ENCODE measurements at places on chromosomes 12 and 14.

DNA sequence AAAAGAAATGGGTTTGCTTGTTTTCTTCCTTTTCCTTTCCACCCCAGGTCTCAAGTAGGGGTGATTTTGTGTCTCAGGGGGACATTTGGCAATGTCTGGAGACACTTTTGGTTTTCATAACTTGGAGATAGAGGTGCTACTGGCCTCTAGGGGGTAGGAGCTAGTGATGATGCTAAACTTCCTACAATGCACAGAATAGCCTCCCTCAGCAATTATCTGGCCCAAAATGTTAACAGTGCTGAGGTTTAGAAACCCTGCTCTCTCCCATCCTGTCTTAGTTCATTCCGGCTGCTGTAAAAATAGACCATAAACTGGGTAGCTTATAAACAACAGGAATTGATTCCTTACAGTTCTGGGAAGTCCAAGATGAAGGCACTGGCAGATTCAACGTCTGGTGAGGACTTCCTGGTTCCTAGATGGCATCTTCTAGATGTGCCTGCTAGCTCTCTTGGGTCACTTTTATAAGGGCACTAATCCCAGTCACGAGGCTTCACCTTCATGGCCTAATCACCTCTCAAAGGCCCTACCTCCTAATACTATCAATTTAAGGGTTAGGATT lies 7.4 kb upstream of the GAS2L3 start:
- no peak for DNase-seq

- DNase-seq = peak; percentile 76
Measured at GRCh38 chr12:80412343-80412953, 31.6 kb upstream of the PTPRQ start.

GRCh38 chr12:12191008-12191407 lies 75.8 kb downstream of the LRP6 start:
- no peak for DNase-seq

DNA sequence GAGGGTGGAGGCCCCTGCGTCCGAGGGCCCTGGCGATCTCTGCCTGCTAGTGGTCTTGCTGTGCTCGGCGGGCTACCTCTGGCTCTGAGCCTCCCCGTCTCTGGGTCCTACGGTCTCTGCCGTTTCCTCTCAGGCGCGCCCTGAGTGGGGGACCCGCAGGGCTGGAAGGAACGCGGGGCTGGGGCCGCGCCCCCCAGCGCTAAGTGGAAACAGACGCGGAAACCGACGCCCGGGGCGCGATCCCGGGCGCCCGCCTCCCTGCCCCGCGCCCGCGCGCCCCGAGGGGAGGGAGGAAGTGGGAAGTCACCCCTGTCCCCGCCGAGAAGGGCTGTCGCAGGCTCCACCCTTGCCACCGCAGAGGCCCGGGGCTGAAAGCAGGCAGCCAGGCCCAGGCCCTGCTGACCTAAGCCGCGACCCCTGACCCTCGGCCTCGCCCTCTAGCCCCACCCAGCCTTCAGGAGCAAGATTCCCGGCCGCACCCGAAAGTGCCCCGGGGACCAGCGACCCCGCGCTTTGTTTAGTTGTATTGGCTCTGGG lies 831 bp downstream of the CRIP1 start:
- no peak for DNase-seq

DNA sequence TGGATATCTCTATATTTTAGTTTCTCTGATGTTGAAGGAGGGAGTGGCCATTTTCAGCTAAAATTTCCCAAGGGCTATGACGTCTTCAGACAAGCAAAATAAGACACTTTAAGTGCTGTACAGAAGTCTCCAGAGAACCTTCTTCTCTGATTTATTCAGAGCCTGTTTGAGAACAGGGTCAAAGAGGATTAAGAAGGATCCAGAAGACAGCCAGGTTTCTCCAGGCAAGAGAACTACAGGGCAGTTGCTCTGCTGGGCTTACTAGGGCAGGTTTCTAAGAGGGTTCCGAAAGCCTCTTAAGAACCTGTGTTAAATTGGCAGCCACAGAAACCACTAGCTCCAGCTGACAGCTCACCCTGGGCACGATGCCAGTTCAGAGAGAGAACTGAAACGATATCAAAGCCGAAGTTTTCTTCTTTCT lies 1.2 kb downstream of the MGP start:
- DNase-seq = peak; percentile 89

DNA sequence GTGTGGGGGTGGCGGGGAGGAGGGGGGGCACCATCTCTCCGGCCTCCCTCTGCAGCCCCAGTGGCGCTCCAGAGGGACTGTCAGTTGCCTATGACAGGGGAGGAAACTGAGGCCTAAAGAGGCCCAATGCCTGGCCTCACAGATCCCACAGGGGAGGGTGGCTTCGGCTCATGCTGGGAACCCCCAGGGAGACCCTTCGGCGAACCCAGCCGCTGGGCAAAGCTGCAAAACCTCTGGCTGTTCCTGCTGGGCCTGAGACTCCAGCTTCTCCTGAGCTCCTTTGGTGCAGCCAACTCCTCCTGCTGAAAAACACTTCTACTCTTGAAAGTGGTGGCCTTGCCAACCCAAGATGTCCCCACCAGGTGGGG lies 170.1 kb upstream of the RTL1 start:
- DNase-seq = no peak

- no peak for DNase-seq
Measured at GRCh38 chr12:94208622-94208966, 60.2 kb downstream of the PLXNC1 start.

- peak; percentile 36 for DNase-seq
Measured at GRCh38 chr12:29710104-29710503, 73.6 kb downstream of the TMTC1 start.

- DNase-seq = peak; percentile 53
Measured at GRCh38 chr12:105279460-105280056, 43.6 kb upstream of the APPL2 start.

GRCh38 chr12:93612776-93613175 lies 40.3 kb downstream of the SOCS2 start:
- no peak for DNase-seq

DNA sequence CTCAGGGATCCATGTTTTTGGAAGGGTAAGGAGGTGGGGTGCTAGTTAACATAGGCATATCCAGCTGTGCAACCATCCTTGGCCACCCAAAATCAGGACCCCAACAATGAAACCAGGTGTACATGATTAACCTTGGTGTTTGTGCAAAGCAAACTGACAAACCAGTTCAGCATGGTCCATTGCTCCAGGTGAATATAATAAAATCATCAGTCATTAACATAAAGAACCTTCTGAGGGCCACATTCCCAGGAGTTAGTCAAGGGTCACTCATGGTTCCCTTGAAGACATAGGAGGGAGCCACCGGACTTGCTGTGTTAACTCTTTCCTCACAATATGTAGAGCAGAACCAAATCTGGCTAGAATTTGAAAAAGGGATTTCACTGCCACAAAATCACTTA lies 17.8 kb downstream of the SLC38A2 start:
- no peak for DNase-seq

GRCh38 chr12:66252771-66253170 lies 49.5 kb upstream of the HELB start:
- DNase-seq = no peak

DNA sequence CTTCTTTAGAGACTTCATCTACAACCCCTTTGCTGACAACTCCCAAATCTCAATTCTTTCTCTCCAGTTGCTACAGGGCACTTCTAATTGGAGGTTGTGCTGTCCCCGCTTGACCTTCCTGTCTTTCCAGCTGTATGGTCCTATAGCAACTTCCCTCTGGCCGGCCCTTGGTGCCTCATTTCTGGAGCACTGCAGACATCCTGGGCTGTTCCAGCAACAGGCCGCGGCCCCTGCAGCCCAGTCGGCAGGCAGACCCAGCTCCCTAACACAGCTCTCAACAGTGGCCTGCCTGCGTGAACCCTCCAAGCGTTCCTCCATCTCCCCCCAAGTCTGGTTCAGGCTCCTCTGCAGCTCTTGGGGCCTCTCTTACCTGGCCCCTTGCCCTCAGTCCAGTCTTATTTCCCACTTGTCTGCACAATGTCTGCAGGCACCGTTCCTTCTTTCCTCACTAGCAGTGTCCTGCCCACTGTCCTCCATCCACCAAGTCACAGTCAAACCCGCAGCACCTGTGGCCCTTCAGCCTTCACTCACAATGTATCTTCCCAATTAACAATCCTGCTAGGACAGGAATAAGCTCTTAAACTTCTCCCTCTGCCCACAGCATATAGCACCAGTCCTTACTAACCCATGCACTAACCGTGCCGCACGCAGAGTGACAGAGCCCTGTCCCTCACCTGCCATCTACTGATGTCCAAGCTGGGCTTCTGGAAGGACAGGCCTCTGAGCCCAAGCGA lies 1.6 kb upstream of the EML1 start:
- DNase-seq = no peak

GRCh38 chr12:9936591-9936990 lies 4.4 kb upstream of the CLEC2A start:
- no peak for DNase-seq

- DNase-seq = no peak
Measured at GRCh38 chr12:87513536-87514280, 515.5 kb downstream of the C12orf50 start.

- peak; percentile 90 for DNase-seq
Measured at GRCh38 chr12:96416033-96416799, 16.0 kb upstream of the CDK17 start.

DNA sequence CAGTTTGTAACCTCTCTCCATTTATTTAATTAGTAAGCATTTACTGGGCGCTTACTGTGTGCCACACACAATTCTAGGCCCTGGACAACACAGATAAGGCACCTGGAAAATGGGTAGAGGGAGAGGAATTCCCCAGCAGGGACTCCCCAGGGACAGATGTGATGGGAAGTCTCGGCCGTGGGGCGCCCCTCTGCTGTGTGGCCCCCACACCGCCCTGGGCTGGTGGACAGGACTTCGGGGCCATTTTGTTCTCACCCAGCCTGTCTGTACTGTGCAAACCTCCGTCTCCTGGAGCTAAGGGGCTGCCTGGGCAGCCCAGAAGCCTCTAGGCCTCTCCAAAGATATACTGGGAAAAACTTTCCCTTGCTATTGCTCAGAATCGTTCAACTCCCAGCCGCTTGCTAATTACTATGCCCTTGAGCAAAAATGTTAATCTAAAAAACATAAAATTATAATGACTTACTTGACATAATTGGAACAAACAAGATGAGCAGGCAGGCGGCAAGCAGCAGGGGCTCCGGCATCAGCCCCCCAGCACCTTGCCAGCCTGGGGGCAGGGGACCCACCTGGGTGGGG lies 64.4 kb upstream of the NCOR2 start:
- DNase-seq = no peak

GRCh38 chr14:98886982-98887381 lies 385.0 kb downstream of the BCL11B start:
- DNase-seq = no peak

- no peak for DNase-seq
Measured at GRCh38 chr14:85907536-85907935, 377.6 kb downstream of the FLRT2 start.

DNA sequence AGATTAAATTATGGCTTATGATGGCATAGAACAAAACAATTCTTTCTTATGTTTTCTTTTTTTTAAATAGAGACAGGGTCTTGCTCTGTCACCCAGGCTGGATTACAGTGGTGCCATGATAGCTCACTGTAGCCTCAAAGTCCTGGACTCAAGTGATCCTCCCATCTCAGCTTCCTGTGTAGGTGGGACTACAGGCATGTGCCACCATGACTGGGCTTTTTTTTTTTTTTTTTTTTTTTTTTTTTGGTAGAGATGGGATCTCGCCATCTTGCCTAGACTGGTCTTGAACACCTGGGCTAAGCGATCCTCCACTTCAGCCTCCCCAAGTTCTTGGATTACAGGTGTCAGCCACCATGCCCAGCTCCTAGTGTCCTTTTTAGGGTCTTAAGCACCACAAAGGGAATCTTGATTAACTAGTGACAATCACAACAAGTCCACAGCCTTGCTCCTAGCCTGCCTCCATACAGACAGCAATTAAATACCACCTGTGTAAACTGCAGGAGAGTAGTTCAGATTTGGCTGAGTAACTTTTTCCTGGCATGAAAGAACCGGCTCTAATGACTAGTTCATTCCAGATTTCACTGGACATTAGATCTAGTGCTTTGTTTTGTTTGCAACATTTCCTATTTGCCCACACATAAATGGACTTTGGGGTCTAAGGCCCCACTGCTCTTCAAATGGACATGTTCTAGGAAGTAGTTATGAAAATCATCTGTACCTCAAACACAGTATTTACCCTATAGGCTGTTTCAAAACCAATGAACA lies 61.6 kb downstream of the SH2B3 start:
- peak; percentile 32 for DNase-seq

GRCh38 chr12:101086490-101087135 lies 123.4 kb downstream of the SLC5A8 start:
- DNase-seq = peak; percentile 51

DNA sequence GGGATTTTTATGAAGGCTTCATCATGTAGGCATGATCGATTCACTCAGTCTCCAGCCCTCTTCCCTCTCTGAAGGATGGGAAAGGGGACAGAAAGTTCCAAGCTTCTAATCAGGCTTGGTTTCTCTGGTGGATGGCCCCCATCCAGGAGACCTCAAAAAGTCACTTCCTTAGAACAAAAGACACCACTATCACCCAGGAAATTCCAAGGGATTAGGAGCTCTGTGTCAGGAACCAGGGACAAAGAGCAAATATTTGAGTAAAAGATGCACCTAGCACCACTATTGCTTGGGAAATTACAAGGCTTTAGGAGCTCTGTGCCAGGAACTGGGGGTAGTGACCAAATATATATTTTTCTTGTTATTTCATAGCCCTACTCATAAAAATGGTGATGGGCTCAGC lies 33.6 kb upstream of the TMX1 start:
- no peak for DNase-seq

- DNase-seq = no peak
Measured at GRCh38 chr12:11943919-11944700, 126.6 kb upstream of the BCL2L14 start.

- no peak for DNase-seq
Measured at GRCh38 chr12:74170645-74171477, 366.8 kb upstream of the ATXN7L3B start.

DNA sequence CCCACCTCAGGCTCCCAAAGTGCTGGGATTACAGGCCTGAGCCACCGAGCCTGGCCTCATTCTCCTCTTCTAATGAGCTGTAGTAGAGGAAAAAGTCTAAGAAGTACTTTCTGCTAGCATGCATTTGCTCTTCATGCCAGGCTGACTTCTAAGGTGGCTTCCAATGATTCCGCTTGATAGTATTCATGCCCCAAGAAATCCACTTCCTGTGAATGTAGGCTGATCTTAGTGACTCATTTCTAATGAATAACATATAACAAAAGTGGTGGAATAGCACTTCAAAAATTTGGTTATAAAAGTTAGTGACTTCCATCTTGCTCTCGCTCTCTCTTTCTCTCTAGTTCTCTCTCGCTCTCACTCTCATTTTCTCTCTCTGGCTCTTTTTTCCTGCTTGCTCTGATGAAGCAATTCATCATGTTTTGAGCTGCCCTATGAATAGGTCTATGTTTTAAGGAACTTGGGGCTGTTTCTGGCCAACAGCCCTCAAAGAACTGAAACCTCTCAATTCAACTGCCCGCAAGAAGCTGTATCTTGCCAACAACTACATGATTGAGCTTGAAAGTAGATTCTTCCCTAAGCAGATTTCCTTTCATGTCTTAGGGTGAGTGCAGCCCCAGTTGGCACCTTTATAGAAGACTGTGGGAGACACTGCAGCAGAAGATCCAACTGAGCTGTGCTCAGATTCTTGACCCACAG lies 282.9 kb downstream of the RMST start:
- DNase-seq = no peak

All from fibroblast of pulmonary artery (primary cell).